ENCODE measurements at places on chromosomes 5 and 9.

DNA sequence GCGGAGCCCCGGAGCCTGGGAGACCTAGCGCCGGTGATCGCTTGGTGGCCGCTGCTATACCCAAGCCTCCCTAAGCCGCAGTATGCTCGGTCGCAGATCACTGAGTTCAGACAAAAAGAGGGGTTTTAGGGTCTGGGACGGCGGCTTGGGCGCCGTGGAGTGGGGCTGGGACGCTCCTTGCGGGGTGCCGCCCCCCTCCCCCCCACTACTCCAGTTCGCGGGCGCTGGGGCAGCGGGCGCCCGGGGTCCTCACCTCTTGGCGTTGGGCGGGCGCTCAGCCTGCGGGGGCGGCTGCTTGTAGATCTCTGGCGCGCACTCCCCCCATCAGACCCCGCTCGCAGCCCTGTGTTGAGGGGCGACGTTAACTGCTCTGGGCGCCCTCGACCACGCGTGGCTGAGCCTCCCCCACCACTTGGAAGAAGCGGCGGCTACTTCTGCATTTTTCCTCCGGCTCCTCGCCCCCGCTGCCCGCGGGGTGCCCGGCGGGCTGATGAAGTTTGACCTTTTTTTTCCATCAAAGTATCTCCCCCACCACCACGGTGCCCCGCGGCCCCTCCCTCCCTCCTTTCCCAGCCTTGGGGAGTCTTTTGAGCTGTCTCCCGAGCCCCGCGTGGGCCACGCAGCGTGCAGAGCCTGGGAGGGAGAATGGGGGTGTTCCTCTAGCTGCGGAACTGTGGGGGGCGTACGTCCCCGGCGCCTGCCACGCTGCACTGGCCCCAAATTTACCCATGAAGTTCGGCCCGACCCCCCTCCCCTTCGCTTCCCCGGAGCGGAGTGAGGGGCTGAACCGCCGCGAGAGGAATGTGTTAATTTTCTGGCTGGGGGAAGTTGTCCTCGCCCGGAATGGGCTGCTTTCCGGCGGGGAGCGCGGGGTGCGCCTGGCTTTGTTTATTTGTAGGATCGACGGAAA lies 1.2 kb downstream of the CXXC5 start:
- DNase-seq: no peak

GRCh38 chr9:120918931-120919842 lies 7.4 kb downstream of the TRAF1 start:
- DNase-seq: no peak

GRCh38 chr5:126122942-126123341 lies 300.3 kb upstream of the GRAMD2B start:
- no peak for DNase-seq

DNA sequence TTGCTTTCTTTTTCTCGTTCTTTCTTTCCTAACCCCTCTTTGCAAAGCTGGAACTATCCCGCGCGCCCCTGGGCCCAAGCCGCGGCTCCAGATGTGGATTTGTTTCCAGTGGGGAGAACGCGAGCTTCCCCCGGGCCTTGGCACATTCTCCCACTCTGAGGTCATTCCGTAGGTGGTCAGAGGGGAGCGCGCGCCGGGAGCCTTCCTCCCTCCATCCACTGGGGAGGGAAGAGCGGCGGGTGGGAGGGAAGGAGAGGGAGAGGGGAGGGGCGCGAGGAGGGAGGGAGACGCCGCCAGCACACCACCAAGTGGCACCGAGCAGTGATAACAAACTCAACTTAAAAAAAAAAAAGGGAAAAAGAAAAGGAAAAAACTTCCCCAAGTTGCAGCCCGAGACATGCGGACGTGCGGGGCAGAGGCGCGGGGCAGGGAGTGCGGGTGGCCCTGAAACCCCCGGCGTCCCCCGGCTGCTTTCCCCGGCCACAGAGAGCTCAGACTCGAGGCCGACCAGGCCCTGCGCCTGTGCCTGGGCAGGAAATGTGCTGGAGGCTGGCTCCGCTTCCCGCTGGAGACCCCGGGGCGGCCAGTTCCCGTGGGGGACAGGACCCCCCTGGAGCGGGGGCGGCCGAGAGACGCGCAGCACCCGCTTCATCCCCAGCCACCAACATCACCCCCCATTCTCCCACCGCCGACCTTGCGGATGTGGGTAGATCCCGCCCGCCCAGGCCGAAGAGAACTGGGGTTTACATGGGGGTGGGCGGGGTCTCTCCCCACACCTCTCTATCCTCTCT lies 3.1 kb downstream of the IER5L start:
- DNase-seq: no peak

DNA sequence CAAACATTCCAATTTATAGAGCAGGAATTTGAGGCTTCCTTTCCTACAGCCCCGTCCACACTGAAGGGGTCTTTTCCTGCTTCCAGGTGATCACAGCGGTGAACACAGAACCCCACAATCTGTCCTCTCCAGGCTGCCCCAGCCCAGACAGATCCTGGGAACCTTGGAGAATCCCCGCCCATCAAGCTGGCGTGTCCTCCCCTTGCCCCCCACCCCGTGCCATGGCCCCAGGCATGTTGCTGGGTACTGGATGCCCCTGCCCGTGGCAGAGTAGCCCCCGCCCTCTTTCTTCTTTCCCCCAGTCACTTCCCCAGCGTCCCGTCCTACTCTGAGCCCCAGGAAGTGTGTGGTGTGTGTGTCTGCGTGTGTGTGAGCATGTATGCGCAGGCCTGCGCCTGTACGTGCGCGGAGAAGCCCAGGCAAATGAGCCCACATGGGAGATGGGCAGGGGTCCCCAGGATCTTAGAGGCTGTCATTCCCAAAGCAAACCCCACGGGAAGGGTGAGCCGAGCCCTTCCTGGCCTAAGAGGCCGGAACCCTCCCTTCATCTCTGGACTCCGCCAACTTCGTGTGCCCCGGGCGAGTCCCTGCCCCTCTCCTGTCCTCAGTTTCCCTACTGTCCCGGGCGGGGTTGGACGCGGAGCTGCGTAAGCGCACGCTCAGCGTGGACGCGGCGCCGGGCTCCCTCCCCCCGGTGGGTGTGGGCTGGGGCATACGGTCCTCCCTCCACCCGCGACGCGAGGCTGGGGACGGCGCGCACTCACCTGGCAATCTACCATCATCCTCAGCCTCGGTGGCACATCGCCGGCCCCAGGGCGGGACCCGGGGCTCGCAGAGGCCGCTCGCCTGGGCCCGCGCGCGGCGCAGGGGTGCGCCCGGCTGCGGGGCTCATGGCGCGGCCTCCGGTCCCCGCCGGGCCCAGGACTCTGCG lies 15.2 kb downstream of the GBGT1 start:
- DNase-seq: no peak

- no peak for DNase-seq
These were observed 975 bp upstream of the NXNL2 start for GRCh38 chr9:88533951-88534455.

DNA sequence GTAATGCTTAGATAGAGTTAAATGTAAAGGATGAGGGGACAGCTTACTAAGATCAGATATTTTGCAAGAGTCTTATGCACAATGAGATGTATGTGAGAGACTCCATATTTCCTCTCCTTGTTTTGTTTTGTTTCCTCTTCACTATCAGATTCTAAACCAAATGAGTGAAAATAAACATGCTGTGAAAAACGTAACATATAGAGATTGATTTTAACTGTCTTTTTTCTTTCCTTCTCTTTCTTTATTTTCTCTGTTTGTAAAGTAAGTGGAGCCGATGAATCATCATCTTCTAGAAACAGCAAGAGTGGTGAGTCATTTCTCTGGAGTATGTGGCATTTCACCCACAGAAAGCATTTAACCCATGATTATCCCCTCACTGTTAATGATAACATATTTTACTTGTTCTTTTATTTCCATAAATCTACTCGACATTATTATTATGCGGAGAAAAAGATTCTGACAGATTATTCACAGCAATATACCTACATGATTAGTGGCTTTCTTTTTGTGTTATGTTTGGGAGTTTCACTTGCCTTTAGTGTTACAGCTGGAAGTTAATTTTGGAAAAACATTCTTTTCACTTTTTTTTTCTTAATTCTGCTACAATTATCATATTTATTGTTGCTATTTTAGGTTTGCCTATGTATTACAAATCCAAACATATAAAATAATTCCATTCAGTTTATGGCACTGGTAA lies 2.1 kb upstream of the ANXA1 start:
- no peak for DNase-seq

DNA sequence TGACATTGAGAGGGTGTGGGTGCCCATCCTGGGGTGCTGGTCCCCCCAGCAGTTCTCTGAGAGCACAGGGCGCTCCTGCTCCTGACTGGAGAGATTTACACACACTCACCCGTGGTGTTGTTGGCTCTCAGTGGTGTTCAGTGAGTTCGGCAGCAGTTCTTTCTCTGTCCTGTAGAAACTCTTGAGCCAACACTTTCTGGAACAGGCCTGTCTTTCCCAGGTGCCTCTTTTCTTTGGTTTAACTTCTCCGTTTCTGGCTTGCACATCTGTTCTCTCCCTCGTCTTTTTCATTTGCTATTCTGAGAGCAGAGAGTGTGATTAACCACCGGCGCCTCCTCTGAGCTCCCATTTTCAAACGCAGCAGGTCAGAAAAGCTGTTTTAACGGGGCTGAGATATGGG lies 284.5 kb downstream of the IRX2 start:
- DNase-seq: no peak

DNA sequence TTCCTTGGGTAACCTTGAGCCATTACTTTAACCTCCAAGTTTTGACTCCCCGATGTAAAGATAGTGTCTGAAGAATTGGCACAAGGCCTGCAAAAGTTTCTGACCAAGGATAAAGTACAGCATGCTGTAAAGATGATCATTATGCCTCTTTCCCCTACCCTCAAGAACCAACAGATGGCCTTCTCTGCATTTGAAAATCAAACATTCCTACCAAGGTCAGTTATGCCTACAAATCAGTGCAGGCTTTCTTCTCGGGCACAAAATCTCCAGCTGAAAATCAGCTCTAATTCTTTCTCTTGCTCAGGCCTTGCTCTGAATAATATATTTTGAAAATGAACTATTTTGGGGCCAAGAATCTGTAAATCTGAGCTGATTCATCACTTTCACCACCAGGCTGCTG lies 59.7 kb downstream of the PPP2R2B start:
- no peak for DNase-seq

GRCh38 chr5:124574521-124575436 lies 171.7 kb downstream of the ZNF608 start:
- no peak for DNase-seq

DNA sequence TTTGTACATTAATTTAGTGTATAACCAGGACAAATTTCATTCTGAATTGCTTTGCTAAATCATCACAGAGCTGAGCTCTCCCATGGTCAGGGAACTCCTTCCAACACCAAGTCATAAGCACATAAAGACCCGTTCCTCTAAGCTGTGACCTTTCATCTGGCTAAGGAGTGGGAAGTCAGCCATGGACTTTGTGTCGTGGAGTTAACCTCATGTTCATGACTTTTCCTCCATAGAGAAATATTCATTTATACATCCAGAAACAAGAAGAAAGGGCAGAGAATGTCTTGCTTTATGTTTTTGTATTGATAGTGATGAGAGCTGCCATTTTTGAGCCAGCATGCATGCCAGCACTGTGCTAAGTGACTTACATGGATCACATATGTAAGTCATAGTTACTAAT lies 97.5 kb downstream of the INIP start:
- DNase-seq: no peak

DNA sequence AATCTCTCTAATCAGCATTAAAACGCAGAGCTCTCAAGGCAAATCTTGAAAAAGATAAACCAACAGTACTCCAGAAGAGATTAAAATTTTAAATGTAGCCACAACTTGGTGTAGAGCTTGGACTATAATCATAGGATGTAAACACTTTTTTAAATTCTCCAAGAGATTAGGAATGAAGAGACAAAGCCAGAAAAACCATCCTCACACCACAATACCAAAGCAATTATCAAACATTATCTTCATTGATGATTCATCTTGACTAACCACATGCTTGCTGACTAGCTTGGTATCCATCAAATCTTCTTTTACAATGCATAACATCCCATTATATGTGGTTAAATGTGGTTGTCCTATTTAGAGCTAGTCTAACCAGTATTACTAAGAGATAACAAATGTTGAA lies 815.1 kb downstream of the TLE1 start:
- no peak for DNase-seq

- no peak for DNase-seq
These were observed 74.7 kb upstream of the COL5A1 start for GRCh38 chr9:134566936-134567335.

DNA sequence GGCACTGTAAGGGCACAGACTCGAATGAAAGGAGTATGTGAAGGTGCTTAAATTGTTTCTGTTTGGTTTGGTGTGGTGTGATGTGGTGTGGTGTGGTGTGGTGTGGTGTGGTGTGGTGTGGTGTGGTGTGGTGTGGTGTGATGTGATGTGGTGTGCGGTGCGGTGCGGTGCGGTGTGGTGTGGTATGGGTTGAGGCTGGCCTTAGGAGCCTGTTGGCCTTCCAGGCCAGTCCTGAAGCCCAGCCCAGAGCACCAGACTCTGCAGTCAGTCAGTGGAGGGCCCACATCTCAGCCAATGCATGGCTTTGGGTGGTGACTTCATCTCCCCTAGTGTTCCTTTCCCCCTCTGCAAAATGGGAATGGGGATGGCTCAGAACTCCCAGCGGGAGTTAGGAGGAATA lies 85.8 kb downstream of the KCNIP1 start:
- no peak for DNase-seq

- peak; percentile 4 for DNase-seq
These were observed at the start of gene FBP1 for GRCh38 chr9:94639061-94639998. Gene FBP1 (minus strand): TSS chr9:94639518. CDS start chr9:94639310, 208 bp downstream.

- DNase-seq: no peak
These were observed 41.3 kb upstream of the FOXE1 start for GRCh38 chr9:97811533-97812246.

DNA sequence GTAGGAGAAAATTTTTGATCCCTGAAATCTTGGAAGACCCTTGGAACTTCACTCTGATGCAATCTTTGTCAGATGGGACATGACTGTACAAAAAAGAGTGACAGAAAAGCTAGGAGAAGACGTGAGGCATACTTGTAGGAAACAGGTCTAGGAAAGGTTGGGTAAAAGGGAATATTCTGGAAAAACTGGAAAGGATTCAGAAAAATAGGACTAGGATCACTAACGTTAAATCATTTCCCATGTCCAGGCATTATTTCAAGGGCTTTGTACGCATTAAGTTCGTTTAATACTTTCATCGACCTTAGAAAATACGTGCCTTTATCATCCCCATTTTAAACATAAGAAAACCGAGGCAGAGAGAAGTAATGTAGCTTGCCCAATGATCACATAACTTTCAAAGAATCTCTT lies 2.9 kb downstream of the ALDH1A1 start:
- DNase-seq: no peak

GRCh38 chr5:150625164-150625535 lies 15.3 kb upstream of the SYNPO start:
- DNase-seq: no peak
